ENCODE measurements at places on chromosomes 3 and 15.

DNA sequence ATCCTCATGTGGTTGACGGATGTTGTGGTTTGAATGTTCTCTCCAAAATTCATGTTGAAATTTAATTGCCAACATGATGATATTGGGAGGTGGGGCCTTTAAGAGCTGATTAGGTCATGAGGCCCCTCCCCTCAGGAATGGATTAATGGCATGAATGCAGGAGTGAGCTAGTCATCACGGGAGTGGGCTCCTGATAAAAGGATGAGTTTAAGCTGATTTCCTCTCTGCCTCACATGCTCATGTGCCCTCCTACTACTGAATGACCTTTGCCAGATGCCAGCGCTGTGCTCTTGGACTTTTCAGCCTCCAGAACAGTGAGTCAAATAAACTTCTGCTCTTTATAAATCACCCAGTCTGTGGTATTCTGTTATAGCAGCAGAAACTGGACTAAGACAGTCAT, 111.2 kb downstream of the MYO5A start:
- no peak for DNase-seq

DNA sequence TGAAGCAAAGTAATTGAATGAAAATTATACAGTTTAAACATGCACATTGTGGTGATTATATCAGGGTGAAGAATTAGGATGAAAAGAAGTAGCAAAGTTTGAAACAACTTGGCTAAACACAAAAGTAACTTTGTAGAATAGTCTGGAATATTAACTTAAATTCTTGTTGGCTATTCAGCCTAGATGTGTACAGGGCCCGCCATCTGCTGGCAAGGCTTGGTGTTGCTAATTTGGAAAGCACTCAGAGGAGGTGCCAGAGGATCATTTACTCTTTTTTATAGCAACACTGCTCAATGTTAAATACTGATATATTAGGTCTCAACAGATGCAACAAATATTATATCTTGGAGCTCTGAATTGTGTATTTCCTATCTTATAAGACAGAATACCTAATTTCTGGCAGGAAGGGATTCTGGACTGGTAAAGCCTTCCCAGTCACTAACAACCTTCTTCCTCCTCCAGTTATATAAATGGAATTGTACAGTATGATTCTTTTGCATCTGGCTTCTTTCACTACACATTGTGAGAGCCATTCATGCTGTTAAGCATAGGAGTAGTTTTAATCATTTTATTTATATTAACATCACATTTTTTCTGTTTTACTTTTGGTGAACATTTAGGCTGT, 36.1 kb downstream of the TTC23 start:
- peak; percentile 12 for DNase-seq

DNA sequence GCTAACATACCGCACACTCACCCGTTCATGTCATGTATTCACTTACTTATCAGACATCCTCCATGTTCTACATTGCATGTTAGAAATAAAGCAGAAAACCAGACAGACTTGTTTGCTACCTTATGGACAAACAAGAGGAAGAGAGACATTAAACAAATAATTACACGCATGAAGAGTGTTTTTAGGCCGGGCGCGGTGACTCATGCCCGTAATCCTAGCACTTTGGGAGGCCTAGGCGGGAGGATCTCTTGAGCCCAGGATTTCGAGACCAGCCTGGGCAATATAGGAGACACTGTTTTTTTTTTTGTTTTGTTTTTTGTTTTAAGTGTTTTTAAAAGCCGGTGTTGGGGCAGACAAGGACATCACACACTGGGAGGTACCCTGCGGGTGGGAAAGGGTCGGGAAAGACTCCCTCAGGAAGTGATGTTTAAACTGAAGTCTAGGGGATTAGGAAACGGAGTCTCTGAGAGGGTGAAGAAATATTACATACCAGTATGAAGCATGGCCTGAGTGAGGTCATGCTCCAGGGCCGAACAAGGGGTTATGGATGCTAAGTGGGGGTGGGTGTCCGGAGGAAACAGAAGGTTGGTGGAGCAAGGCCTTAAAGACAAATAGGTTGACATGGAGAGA, 2.1 kb upstream of the USP3 start:
- DNase-seq: no peak

DNA sequence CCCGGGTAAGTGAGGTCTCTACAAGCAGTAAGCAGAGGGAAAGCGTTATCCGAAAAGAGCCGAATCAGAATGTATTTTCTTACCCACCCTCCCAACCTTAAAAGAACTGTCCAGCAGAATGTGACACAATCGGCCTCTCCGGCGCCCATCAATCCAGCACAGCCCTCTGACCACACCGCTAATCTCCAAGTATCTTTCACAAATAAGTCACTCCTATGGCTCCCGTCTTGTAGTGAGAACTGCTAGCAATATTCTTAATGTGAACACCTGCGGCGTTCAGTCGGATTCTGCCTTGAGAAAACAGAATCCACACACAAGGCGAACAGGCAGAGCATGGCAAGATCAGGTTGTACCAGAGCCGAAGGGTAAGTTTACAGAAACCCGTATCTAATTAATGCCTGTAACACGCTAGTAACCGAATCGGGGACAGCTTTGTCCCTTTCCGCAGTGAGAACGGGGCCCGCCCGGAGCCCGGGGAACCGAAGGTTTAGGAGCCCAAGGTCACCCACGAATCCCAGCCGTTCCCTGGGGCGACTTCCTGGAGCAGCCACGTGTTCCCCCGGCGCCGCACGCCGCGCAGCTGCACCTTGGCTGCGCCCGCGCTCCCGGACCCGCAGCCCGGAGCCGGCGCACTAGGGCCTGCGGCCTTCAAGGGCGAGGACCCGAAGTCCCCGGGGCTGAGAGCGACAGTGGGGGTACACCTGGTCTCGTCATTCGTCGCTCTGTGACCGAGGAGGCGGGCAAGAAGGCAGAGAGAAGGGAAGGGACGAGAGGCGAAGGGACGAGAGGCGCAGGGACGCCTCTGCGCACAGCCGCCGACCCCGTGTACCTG, 672 bp downstream of the TFRC start:
- peak; percentile 60 for DNase-seq

- no peak for DNase-seq
Measured at GRCh38 chr3:128078875-128079274, 26.6 kb downstream of the SEC61A1 start.

- DNase-seq: no peak
Measured at GRCh38 chr3:182479419-182480336, 313.6 kb upstream of the ATP11B start.

DNA sequence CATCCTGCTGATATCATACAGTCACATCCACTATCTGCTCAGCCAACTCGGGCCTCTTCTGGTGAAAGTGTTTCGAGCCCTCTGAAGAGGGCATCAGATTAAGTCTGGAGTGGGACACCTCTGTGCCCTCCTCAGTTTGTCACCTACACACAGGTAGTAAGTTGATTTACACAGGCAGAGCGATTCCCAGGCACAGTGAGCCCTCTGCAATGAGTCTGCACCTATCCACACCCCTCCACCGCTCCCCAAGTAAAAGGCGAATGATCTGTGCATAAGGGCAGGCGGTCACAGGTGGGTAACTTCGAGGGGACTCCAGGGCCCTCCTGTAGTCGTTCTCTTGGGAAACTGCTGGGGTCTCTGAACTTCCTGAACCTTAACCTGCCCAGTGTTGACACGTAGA, 152.0 kb downstream of the ATP10A start:
- DNase-seq: no peak

GRCh38 chr3:86986671-86987420, 4.1 kb downstream of the VGLL3 start:
- no peak for DNase-seq

DNA sequence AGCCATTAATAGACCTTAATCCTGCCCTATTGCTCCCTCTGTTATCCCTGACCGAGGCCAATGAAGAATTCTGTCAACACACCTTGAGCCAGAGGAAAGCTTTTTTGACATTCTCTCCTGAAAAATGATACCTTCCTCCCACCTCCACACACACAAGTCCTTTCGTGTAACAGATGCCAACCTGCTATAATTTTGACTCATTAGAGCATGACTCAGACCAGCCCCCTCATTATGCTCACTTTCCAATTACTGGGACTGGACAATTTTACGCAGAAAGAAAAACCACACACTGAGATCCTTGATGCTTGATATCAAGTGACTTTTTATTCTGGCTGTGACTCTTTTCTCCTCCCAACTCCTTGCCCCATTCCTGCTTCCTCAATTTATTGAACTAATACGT, 50.9 kb downstream of the LSAMP start:
- peak; percentile 68 for DNase-seq

GRCh38 chr3:197675563-197675860, 61.2 kb downstream of the RUBCN start:
- no peak for DNase-seq

All from NCI-H1092 treated with DMSO at 0.1 percent for 48 hours (cell line).